Stomach (tissue), 19 donors: ENCODE measurements at places on chromosomes 12 and 14.

GRCh38 chr14:96146131-96146771 lies 58.4 kb upstream of the BDKRB2 start:
- peak; percentile 61 for DNase-seq

DNA sequence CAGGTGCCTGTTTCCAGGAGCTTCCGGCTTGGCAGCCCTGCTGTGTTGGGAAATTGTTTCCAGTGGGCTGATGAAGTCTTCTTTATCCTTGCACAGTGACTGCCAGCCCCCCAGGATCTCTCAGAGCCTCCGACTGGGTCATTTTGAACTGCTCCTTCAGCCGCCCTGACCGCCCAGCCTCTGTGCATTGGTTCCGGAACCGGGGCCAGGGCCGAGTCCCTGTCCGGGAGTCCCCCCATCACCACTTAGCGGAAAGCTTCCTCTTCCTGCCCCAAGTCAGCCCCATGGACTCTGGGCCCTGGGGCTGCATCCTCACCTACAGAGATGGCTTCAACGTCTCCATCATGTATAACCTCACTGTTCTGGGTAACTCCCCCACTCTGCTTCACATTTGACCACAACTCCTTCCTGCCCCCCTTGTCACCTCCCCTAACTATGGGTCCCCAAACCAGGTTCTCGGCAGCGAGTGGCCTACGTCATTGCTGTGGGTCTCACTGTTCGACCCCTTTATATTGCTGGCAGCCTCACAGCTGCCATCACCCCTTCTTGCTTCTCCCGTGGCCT lies 2.3 kb downstream of the LAG3 start:
- no peak for DNase-seq

DNA sequence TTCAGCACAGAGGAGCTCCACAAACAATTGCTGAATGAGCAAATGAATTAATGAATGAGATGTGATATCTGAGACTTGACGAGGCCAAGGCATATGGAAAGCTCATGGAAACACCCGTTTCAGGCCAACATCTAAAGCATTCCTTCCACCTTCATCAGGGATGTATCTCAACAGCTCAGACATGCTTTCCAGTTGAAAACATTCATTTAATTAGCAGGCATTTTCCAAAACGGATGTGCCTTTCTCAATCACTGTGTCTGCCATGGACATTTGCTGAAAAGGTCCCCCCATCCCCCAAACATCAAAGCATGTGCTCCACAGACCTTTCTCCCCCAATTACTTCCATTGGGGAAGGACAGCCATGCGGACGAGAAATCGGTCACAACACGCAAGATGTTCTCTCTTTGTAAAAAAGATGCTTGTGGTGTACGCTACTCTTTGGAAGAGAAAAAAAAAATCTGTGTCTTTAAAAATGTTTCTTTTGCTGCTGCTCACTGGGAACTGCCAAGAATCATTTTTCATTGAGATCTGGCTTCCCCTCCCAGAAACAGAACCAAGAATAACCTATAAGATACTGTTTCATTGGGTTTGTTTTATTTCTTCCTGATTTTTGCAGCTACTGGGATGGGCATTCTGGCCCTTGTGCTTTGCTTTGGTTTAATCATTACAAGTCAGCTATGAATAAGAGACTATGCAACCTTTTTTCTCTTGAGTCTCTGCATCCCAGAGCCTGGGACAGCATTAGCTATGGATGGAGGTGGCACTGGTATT lies 528.2 kb downstream of the MED13L start:
- DNase-seq = no peak

GRCh38 chr14:29442696-29443095 lies 485.0 kb downstream of the PRKD1 start:
- DNase-seq = no peak

DNA sequence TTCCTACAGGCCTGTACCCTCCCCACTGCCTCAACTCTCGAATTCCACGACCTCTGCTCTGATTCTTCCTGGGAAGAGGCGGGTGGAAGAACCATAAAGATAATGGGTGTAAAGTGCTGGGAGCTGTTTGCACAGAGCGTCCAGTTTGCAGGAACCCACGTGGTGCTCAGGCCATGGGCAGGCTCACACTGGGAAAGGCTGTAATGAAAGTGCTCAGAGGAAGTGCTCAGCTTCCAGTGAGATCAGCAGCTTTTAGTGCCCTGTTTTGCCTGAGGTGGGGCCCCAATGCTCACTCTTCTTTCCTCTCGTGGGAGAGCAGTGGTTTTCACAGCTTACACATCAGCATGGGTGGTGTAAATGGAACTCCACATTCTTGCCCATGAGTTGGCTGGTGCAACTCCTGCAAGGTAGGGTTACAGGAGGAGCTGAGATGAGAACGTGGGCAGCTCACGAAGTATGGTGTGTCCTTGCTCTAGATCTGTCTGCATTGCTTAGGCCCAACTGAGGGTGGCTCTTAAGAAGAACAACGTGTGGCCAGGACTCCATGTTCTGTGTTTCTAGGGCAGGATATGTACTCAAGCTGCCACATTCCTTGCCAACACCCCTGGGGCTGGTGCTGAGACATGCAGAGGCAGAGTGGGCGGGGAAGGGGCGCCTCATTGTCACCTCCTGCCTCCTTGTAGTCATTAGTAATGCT lies 2.9 kb downstream of the TMEM63C start:
- DNase-seq = no peak

GRCh38 chr14:105894125-105894977 lies 368.0 kb downstream of the TMEM121 start:
- DNase-seq = no peak

DNA sequence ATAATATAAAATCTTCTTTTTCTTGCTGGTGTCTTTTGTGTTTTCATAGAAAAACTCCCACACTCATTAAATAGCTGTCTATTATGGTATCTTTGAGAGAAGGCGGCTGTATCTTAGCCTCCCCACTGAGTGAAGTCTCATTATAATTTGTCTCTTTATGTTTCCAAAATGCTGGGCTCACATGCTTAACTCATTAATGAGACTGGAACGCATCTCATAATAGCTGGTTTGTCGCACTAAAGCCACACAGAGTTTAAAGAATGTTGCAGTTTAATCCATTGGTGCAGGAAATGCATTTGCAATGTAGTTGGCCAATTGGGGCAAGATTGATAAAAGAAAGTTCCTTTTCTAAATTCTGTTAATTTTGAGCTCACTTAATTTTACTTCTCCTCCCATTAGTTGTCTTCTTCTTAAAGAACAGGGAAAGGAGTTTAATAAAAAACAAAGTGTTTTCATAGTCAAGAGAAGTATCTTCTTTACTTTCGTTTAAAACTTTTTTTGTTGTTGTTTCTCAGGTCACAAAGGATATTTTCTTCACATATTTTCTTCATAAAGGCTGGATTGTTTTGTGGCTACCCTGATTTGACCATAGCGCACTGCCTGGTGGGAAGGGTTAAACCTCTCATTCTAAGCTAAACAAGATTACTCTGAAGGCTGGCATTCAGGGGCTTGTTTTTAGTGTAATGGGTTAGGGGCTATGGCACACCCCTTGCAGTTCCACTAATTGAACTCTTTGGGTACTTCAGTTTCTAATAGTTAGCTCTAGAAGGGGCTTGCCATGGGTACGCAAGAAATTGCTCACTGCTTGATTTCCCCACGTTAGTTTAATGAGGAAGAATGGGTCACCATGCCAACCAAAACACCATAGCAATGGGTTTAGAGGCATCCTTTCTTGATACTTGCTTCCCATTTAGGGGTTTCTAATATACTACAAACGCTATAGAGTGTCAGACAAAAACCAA lies 197.0 kb downstream of the TMTC2 start:
- no peak for DNase-seq

DNA sequence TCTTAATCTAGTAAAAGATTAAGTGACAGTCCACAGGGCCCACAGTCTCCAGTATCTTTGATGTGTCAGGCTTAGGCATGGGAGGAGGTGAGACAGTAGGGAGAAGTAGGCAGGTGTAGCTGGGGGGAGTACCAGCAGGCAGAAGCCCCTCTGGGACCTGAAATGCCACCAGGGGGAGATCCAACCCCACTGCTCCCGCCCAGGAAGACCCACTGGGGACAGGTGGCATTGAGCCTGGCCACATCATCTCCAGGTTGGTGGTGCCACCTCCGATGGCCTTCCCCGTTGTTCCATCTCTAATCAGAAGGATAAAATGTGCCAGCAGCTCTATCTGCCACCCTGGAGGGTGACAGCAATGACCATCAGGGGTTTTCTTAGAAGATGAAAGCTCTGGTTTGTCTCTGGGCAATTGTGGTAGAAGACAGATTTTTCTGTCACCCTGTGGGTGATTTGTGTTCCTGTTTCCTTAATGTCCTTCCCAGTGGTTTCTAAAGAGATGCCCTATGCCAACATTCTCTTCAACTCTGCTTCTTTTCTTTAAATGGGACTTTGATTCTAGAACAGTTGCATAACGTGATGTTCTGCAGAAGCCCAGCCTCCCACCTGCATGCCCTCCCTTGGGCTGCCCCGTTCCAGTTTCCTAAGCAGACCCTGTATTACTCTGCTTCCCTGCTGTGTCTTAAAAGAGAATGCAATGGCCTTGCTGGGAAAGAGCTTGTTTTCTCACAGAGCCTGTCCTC lies 12.3 kb upstream of the SERPINA12 start:
- no peak for DNase-seq

DNA sequence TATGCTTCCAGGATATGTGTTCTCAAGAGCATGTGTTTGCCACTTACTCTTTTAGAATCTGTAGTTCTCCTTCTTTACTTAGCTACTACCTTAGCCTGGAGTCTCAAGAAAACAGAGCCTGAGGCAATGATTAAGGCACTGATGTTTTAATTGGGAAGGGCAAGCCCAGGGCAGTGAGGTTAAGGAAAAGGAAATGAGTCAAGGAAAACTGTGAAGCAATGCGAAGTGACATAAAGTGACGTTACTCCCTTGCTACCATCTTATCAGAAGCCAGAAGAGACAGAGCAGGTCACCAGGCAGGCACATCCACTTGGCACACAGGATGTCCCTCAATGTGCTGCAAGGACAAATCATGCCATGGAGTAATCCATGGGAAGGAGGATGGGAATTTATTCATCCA lies 11.3 kb upstream of the EML5 start:
- DNase-seq = no peak

- peak; percentile 73 for DNase-seq
Observed at GRCh38 chr14:68586896-68587751, 205.7 kb downstream of the ZFP36L1 start.

- DNase-seq = no peak
Observed at GRCh38 chr12:65879878-65880277, 55.6 kb downstream of the HMGA2 start.

GRCh38 chr12:105933671-105934665 lies 204.8 kb downstream of the NUAK1 start:
- peak; percentile 33 for DNase-seq

- DNase-seq = peak; percentile 27
Observed at GRCh38 chr12:132886529-132887477, 602 bp downstream of the CHFR start.

GRCh38 chr12:89765959-89766824 lies 57.6 kb upstream of the ATP2B1 start:
- no peak for DNase-seq

GRCh38 chr12:121794534-121795033 lies 1.1 kb upstream of the RHOF start:
- no peak for DNase-seq

DNA sequence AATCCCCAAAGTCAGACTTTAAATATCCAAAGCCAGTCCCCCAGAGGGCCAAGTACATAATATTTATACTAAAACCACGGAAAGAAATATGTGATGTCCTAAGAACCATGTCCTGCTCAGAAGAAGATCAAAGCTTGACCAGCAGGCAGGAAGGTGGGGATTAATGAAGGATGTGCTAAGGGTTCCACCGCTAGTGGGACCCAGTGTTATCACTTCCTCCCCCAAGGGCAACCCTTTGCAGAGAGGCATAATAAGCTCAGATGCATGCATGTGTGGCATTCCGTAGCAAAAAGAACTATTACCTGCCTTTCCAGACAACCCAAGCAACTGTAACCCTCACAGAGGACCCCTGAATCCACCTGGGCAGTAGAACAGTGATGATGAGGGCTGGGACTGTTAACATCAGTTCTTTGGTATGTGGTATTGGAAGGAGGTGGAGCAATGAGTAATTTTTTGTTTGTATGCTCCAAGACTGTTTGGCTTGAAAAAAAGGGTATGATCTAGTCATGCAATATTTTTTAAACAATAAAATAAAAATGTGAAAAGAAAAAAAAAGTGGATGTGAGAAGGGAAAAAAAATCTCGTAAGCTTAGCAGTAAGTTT lies 71.7 kb upstream of the ETV6 start:
- DNase-seq = no peak

- no peak for DNase-seq
Observed at GRCh38 chr12:4108803-4109345, 164.7 kb upstream of the CCND2 start.

DNA sequence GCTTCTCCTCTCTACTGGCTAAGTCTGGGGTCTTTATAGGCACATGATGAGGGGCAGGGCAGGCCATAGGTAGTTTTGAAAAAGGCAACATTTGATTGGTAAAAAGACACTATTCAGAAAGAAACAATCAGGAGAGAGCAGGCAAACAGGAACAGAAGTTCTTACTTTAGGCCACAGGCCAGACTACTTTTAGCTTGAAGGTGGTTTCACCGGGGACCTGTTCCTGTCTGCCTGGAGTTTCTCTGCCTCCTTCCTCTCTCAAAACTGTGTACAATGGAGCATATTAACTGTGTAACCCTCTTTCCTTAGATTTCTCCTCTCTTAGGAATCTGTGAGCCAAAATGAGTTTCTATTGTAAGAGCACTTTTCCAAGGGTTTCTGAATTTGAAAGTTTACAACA lies 167.9 kb upstream of the AVPR1A start:
- no peak for DNase-seq

GRCh38 chr14:80213602-80214001 lies 2.3 kb upstream of the DIO2 start:
- DNase-seq = peak; percentile 41

DNA sequence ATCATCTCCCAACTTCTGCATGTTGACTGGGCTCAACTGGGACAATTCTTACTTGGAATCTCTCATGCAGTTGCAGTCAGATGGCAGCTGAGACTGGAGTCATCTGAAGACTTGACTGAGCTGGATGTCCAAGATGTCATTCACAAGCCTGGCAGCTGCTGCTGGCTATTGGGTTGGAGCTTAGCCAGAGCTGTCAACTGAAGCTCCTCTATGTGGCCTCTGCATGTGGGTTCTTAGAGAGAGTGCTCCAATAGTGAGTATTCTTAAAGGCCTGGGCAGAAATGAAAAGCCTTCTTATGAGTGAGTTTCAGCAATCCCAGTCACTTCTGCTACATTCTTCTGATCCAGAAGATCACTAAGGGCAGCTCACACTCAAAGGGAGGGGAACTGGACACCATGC lies 440.9 kb downstream of the LRIG3 start:
- DNase-seq = no peak

GRCh38 chr12:11545484-11546330 lies 103.8 kb upstream of the ETV6 start:
- DNase-seq = peak; percentile 62

GRCh38 chr14:35365130-35366055 lies 39.2 kb downstream of the NFKBIA start:
- DNase-seq = peak; percentile 83
